Nasal cavity respiratory epithelium epithelial cell of viscerocranial mucosa (primary cell): ENCODE measurements at places on chromosomes 3 and 15. TPM values are rescaled to one million over a fixed set of nuclear protein-coding genes. Genes with fewer than 3 reads are reported as not detected.

The IGSF10 gene
- under 0.01 TPM in 2 replicates for total RNA-seq

The NR2E3 gene
- total RNA-seq, result 0.14 and 0.34 TPM in 2 replicates

The TNFAIP8L3 gene
- total RNA-seq, result 3.0 and 4.1 TPM in 2 replicates

The CCRL2 gene
- 0.07 TPM in 1 of 2 replicates, not detected in the other for total RNA-seq

The GRM2 gene
- total RNA-seq, result under 0.01 TPM in 2 replicates

The XCR1 gene
- not detected in 2 replicates for total RNA-seq

The GPR62 gene
- under 0.01 TPM in 1 of 2 replicates, not detected in the other for total RNA-seq

The PP2D1 gene
- total RNA-seq, result not detected in 2 replicates

The AADACL2 gene
- not detected in 2 replicates for total RNA-seq
